Skin of body (tissue), 3 donors: ENCODE measurements at places on chromosomes 7 and 10.

DNA sequence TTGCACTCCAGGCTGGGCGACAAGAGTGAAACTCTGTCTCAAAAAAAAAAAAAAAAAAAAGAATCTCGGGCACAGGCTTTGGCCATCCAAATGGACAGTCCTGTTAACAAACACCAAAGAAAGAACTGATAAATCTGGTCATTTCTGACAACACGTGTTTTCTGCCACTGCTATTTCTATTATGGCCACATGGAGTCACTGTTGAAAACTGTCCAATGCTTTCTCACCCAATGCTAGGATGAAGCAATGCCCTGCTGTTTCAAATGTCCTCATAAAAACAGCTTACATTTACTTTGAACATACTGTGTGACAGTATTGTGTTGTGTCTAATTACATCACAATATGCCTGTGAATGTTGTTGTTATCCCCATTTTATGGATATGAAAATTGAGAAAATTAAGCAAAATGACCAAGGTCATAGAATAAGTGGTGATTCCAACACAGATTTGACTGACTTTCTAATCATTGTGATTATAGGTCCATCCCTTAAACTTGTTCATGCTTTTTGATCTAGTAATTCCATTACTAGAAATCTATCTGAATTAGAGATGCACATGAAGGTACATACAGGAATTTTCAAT lies 19.9 kb upstream of the MAP3K8 start:
- peak; percentile 66 for DNase-seq

DNA sequence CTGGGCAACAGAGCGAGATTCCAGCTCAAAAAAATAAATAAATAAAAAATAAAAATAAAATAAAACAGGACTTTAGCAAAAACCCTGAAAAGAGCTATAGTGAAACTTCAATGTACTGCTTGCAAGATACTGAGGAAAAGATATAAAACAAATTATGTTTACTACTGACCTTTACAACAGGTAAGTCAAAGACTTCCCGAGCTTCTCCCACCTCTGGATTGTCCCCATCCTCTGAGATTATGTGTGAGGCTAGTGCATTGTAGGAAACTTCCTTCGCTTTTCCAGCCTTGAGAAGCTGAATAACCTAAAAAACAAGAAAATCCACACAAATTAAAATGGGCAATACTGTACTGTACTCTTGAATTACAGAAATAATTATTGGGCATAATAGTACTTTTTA lies 4.4 kb downstream of the PAXIP1 start:
- no peak for DNase-seq

- no peak for DNase-seq
These were observed 2.3 kb upstream of the CUZD1 start for GRCh38 chr10:122847782-122848604.

GRCh38 chr7:78443811-78444210 lies 645.2 kb downstream of the PHTF2 start:
- DNase-seq: no peak

DNA sequence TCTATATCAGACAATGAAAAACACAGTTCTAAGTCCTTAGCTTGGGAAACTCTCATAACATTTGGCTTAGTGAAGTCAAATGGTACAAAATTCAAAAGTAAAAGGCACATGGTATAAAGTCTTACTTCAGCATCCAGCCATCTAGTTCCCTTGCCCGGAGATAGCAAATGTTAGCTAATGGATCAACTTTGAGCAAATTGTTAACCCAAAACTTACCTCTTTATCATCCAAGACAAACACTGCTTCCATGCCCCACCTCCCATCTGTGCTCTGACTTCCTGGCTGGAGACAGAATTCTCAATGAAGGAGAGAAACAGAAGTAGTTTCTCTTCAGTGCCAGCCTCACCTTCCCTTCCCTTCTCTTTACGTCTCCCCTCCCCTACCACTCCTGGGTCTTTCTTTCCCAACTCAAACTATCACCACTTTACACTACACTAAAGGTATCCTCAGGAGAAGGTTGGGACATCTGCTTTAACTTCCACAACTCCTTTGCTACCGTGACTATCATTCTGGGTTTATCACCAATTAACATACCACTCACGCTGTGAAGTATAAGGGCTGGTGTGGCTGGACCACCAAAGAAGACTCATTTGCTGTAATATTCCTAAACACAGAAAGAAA lies 21.2 kb upstream of the ZNRF2 start:
- no peak for DNase-seq

- no peak for DNase-seq
These were observed 42.9 kb downstream of the USP6NL start for GRCh38 chr10:11568578-11568977.

DNA sequence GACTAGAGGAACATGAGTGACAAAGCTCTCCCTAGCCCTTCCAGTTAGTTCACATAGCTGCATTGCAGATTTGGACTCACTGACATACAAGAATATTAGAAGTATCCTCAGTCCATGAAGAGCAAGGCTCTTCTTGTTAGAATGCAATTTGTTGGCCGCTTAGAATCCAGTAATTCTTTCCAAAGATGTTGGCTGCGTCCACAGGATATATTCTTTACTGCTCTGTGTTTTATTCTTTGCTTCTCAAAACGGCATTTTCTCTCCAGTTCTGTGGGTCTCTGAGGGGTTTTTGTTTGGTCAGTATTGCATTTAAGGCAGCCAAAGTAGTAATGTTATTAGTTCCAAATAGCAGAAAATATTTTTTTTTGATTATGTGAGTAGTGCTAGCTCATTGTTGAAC lies 588.6 kb downstream of the DNAJB9 start:
- DNase-seq: no peak

- no peak for DNase-seq
These were observed 38.8 kb downstream of the ASB13 start for GRCh38 chr10:5627486-5628044.

GRCh38 chr10:88991899-88992320 lies 1.3 kb downstream of the FAS start:
- no peak for DNase-seq

- no peak for DNase-seq
These were observed 95.2 kb downstream of the WDR37 start for GRCh38 chr10:1151076-1152033.

GRCh38 chr10:30744106-30744505 lies 114.6 kb upstream of the LYZL2 start:
- DNase-seq: peak; percentile 68
